Glomerular endothelial cell (primary cell): ENCODE measurements at places on chromosomes 3 and 15. TPM values are rescaled to one million over a fixed set of nuclear protein-coding genes. Genes with fewer than 3 reads are reported as not detected.

Gene ALDH1A3
- 19.6 and 27.1 TPM in 2 replicates for total RNA-seq

GRCh38 chr15:38528294-38528693 is 36.3 kb downstream of the RASGRP1 start:
- no peak for DNase-seq

DNA sequence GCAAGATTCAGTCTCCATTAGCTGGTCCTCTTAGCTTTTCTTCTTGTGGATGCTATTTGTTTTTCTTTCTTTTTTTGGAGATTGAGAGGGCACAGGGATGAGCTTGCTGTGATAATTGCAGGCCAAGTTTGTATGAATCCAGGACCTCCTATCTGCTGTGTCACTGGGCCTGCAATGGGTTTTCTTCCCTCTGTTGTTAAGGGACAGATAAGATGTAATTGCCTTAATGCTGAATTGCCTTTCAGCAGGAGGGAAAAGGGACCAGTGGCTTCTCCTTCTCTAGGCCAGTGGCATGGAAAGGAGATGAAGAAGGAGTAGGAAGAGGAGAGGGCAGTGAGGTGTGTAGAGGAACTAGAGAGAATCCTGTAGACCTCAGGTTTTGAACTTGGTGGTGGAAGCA is 29.9 kb downstream of the PTPRG start:
- no peak for DNase-seq

DNA sequence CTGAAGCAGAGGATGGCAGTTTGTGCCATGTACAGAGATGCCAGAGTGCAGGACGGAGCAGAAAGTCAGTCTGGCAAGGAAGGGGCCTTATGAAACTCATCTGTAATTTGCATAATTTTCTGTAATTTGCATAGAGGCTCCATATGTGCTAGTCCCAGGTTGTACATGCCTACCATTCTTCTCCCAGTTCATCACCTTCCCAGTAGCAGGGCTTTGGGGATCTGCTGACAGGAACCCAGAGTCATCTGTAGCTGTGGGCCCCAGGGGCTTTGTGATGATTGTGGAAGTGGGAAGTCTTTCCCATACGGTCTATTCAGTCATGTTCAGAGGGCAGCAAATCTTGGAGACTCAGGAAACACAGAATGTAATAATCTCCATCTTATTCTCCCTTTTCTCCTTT is 42.4 kb upstream of the SIAH2 start:
- no peak for DNase-seq
